ENCODE measurements at places on chromosomes 4 and X.

DNA sequence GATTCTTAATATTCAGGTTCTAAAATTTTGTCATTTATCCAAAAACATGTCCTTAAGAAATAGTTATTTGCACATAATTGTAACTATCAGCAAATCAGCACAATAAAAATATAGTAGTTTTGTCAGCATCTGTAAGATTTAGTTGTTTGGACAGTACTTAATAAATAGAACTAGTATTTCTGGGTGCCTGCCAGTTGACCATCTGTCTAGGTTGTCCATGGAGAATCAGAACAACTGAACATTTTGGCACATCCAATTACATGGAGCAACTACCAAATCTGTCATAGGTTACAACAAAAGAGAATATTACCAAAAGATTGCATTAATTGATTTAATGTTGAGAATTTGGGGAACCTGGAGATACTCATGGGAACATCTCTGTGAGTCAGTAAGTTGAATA lies 305.5 kb upstream of the TACR3 start:
- DNase-seq: no peak

DNA sequence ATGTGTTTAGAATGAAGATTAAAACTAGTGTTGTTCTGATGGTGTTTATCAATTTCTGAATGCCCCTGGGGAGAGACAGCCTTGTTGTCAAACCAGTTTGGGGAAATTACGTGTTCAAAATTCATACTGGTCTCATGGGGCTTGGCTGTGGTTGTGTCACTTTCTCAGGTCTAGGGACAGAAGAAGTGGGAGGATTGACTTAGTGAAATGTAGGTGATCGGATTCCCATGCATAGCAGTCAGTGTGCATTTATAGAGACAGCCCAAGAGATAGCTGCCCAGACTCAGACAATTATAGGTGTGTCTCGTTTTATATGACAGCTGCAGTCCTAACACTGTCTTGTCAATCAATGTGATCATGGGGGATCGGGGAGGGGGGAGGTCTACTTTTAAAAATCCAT lies 94.4 kb upstream of the CLCN4 start:
- DNase-seq: no peak

DNA sequence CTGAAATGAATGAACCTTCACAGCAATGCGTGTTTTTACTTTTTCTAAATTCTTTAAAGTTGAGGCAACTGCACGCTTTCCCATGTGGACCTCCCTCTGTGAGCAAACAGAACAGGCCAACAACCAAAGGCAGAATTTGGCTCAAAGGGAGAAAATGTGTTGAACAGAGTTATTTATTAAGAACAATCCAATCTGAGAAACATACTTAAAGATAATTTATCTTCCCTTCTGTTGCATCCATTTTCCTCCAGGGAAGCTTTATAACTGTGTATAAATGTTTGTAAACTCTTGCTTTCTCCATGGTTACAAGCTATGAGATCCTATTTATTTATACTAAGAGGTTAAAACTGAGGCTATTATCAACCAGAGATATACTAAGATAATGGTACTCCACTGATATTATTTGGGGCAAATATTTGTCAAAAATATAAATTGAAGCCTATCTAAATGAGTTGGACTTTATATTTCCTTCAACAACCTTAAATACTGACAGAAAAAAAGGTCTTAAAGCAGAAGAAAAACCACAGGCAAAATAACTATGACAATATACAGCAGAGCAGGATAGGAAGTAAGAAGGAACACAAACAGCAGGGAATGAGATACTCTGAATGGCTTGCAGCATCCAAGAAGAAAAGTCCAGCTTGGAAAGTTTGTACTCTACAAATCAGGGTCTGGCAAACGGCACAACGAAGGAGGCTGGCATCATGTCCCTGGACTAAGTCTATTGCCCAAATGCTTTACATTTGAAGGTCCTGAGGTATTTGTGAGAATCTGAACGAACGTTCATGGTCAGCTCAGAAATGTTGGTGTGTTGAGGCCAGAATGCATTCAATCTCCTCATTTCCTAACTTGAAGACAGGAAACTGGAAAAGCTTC lies 663.2 kb upstream of the INTU start:
- no peak for DNase-seq

DNA sequence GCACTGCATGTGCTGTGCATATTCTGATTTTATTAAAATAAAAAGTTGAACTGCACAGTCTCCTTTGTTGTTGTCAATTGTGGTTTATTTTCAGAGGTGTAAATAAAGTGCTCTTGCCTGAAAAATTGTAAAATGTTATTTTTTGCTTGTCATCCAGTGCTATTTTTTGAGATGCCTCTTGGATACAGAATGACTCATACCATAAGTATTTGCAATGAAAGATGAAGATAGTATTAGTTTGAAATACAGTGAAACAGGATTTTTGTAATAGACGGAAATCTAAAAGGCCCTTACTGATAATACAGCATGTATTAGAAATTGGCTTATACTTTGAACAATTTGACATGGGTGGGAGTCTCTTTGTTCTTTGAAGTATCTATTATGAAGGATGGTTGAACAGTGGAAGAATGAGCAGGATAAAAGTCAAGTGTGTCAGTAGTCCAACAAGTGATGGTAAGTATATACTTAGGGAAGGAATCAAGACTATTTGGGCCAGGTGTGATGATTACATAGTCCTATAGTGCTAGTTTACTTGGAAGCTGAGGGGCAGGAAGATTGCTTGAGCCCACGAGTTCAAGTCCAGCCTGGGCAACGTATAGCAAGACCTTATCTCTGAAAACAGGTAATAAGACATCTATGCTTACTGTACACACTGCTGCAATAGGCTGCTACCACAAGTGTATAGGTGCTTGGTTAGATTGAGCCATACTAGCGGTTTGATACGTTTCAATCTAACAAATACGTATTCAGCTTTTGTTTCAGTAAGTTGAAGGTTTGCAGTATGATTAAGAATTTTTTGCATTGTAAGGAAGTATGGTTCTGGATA lies 16.4 kb downstream of the DDX3X start:
- no peak for DNase-seq

GRCh38 chr4:87046121-87046551 lies 111.3 kb downstream of the AFF1 start:
- DNase-seq: no peak
